ENCODE measurements at places on chromosomes 6 and 20.

DNA sequence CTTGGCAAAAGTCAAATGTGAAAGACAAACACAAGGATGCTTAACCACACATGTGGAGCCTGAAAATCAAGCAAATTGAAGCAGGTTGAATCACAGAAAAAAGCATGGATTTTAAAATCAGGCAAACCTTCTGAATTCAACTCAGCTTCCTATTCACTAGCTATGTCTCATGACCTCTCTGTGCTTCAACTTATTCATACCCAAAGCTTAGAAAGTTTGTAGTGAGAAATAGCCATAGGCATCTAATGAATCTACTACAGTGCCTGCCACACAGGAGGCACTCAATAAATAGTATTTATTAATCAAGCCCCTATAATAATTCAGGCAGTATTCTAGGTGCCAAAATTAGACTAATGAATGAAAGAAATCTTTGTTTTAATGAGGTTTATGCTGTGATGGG is 112.2 kb upstream of the TNFAIP3 start:
- DNase-seq: no peak

- no peak for DNase-seq
These were observed 6.9 kb upstream of the RNGTT start for GRCh38 chr6:88970301-88970700.

GRCh38 chr6:71886184-71887005 is at the start of gene RIMS1:
Gene RIMS1 (plus strand): TSS chr6:71886550. CDS start chr6:71887024, 474 bp downstream.
- DNase-seq: no peak

DNA sequence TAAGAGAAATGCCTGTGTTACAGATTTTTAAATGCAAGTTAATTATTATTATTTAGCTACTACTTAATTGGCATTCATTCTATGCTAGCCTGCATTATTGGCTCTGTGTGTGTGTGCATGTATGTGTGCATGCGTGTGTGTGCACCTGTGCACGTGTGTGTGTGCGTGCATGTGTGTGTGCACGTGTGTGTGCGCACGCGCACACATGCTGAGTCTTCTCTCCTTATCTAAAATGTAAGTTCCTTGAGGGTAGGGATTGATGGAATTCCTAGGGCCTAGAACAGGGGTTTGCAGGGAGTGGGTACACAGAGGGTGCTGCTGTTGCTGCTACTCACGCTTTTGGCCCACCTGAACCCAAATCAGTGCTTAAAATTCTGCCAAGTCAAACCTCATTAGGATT is 43.8 kb upstream of the NEDD9 start:
- no peak for DNase-seq
